ENCODE measurements at places on chromosomes 1 and 21. TPM values are rescaled to one million over a fixed set of nuclear protein-coding genes. Genes with fewer than 3 reads are reported as not detected.

IL20 gene
- total RNA-seq, result not detected

CCDC185 gene
- total RNA-seq, result not detected

ACKR1 gene
- total RNA-seq, result 0.61 TPM

NRDC gene
- total RNA-seq, result 182 TPM

CHD5 gene
- total RNA-seq, result 0.94 TPM

DNA sequence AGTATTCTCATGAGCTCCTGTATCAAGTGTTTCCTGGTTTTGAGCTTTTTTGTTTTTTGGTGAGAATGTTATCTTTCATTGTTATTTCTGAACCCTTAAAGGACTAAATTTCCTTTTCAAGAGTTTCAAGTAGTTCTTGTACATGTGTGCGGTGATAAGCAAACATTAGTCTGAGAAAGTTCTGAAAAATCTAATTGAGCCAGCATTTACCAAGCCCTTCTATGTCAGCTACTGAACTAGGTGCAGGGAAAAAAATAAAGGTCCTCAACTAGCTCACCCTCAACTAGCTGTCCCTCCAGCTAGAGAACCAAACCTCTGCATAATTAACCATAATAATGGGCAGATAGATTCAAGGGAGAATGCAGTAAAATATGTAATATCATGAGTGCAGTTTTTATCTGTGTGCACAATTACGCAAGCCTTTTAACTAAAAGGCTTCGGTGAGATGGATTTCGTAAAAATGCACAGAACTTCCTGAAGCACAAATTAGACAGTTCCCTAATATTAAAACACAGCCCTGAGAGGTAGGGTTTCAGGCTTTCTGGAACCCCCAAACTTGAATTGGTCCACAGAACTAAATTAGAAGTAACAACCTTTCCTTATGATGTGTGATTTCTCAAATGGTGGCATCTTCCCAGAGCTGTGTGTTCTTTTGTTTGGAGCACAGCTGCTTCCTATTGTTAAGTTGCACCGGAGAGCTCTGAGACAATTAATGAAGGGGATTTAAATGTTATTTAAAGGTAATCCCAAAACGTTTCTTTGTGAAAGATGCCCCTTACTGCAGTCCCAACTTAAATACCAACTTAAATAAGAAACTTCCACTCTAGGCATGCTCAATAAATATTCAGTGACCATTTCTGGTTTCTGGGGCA is 165.8 kb downstream of the NFIA start:
- H3K27me3 ChIP-seq, result no peaks in the 10 kb centered on the region
- no peak overlapping the region for H3K4me3 ChIP-seq
- no peak overlapping the region for H3K27ac ChIP-seq
- no peak for DNase-seq
- no peaks in the 10 kb centered on the region for H3K36me3 ChIP-seq

DRAXIN gene
- 17.6 TPM for total RNA-seq

ARHGAP29 gene
- 2.9 TPM for total RNA-seq

OR2M3 gene
- not detected for total RNA-seq

ACTN2 gene
- total RNA-seq, result 4.1 TPM

PEX10 gene
- 24.7 TPM for total RNA-seq

CACNA1S gene
- not detected for total RNA-seq

DNA sequence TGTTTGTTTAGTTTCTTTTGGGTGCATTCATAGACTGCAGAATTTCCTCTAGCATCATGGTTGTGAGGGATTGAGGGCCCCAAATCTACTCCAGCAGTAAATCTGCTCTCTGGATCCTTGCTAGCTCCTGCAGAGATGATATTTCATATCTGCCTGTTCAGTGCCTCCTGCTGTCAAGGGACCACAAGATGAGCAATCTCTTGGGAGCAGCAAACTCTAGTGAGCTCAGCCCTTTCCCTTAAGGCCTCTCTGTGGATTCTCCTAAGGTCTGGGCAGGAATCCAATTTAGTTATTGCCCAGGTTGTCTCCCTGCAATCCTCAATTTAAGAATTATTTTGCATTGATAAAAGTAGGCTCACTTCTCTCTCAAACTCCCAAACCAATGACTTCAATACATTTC is 76.9 kb downstream of the RGS18 start:
- H3K4me3 ChIP-seq, result no peak overlapping the region
- H3K4me1 ChIP-seq, result no peaks in the 10 kb centered on the region
- no peaks in the 10 kb centered on the region for H3K36me3 ChIP-seq
- H3K27me3 ChIP-seq, result no peaks in the 10 kb centered on the region

OMA1 gene
- 11.7 TPM for total RNA-seq

DNA sequence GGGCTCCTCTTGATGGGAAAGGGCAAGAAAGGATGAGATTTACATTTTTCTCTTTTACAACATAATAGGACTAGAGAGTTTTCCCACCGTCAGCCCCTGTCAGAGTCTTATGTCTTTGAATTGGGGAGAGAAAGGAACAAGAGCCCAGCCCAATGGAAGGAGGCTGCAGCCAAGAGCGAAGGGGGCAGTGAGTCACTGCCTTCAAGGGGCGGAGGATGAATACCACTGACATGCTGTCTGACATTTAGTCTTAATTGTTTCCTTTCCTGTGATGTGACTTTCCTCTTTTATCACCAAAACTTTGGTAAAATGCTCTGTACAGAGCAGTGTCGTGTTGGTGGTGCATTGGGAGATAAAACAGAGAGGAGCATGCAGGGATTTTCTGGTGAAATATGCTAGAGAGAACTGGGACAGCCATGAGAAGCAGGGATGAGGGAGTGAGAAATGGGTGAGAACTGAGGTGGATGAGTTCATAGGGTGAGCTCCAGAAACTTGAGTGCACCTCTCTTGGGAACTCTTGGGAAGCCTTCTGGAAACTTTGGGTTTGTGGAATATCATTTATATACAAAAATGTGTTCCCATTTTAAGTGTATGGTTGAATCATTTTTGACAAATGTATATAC is 179.9 kb upstream of the FGGY start:
- H3K4me3 ChIP-seq, result no peak overlapping the region
- no peak for DNase-seq
- no peaks in the 10 kb centered on the region for H3K27me3 ChIP-seq
- no peaks in the 10 kb centered on the region for H3K36me3 ChIP-seq
- H3K27ac ChIP-seq, result no peak overlapping the region

- peak within 1 kb of the TSS; percentile 86 for H3K4me3 ChIP-seq
- peaks cover 8% of the 10 kb centered on the region for H3K4me1 ChIP-seq
- H3K36me3 ChIP-seq, result peaks cover 26% of the 10 kb centered on the region
- no peaks in the 10 kb centered on the region for H3K27me3 ChIP-seq
- DNase-seq, result no peak
These were observed at the start of gene GPATCH4 for GRCh38 chr1:156601122-156601830. TSS of gene GPATCH4 (minus strand) at chr1:156601479.

GRCh38 chr1:155940482-155940992 is 901 bp upstream of the RXFP4 start:
- H3K36me3 ChIP-seq, result no peaks in the 10 kb centered on the region
- no peaks in the 10 kb centered on the region for H3K27me3 ChIP-seq
- no peak overlapping the region for H3K27ac ChIP-seq
- no peak for DNase-seq

VPS72 gene
- 121 TPM for total RNA-seq

DNA sequence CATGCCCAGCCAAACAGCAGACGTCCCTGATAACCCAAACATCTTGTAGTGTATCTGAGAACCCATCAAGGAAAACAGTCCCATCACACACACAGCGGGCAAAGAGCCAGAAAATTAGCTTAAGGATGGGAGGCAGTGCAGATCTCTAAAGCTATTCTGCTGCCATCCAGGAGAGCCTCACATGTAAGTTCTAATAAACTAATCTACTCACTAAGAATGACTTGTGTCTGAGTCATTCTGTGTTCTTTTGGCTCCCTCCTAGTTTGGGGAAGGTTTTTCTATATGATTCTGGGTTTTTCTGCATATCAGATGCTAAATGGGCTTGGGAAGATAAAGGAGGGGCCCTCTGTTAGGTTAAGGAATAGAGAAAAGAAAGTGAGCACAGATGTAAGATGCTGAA is 162.8 kb downstream of the HUNK start:
- H3K36me3 ChIP-seq, result no peaks in the 10 kb centered on the region
- no peak overlapping the region for H3K4me3 ChIP-seq
- no peaks in the 10 kb centered on the region for H3K4me1 ChIP-seq

GRCh38 chr1:70477090-70477489 is 66.0 kb downstream of the CTH start:
- no peaks in the 10 kb centered on the region for H3K36me3 ChIP-seq
- no peaks in the 10 kb centered on the region for H3K4me1 ChIP-seq
- no peaks in the 10 kb centered on the region for H3K27me3 ChIP-seq
- no peak overlapping the region for H3K27ac ChIP-seq
- DNase-seq, result no peak

DNA sequence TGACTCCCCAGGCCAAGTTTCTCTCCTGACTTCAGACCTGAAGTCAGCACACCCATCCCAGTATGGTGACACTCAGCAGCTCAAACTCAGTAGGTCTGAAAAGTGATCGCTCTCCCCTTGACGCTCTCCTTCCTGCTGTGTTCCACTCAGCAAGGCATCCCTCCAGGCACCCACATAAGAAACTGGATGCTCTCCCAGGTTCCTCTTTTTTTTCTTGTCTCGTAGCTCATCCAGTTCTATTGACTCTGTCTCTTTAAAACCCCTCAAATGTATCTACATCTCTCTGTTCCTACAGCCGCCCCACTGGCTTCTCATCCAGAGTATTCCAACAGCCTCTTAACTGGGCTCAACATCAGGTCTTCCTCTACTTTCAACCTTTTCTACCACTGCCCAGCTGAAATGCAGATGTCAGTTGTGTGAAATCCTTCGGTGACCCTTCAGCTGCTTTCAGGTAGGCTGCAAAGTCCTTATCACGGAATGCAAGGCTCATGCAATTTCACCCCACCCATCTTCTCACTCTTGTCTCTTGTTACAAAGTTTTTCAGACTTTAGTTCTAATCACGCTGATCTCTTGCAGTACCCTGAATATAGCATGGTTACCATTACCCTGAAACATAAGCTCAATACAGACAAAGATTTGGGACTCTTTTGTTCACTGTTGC is 286.2 kb upstream of the POU3F1 start:
- H3K36me3 ChIP-seq, result no peaks in the 10 kb centered on the region
- no peaks in the 10 kb centered on the region for H3K27me3 ChIP-seq
- no peak for DNase-seq
- H3K27ac ChIP-seq, result no peak overlapping the region
- no peak overlapping the region for H3K4me3 ChIP-seq

GRCh38 chr1:111702504-111703050 is 36.6 kb downstream of the INKA2 start:
- no peaks in the 10 kb centered on the region for H3K4me1 ChIP-seq
- peaks cover 22% of the 10 kb centered on the region for H3K36me3 ChIP-seq
- DNase-seq, result no peak

DNA sequence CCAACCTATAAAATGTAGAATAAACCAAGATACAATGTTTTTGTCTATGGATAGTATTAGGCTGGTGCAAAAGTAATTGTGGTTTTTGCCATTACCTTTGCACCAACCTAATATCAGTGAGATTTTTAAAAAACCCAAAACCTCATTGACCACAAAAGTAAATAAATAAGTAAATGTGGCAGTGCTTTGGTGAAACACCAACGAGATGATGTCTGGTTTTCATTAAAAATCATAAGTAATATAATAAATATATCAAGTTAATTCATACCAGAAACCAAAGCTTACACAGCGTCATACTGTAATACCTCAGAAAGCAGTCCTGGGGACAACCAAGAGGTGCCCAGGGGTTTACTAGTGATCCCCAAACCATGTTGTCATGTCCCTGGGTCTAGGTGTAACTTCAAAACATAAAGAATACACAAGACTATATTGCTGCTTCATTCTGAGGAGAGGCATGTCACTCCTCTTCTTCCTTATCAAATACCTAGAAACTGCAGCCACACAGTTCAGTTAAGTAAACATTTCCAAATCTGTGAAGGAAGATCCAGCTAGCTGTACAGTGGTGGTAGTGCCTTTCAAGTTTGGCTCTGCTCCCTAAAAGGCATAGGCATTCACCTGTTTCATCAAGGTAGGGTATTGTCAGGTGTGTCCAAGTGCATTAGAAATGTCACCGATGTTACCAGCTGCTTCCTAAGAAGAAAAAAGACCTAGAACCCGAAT is 51.6 kb upstream of the ZC3H11B start:
- no peak overlapping the region for H3K27ac ChIP-seq
- H3K4me3 ChIP-seq, result no peak overlapping the region
- H3K27me3 ChIP-seq, result no peaks in the 10 kb centered on the region
- H3K4me1 ChIP-seq, result peaks cover 6% of the 10 kb centered on the region
- DNase-seq, result no peak
- H3K36me3 ChIP-seq, result no peaks in the 10 kb centered on the region

SERINC2 gene
- total RNA-seq, result 31.4 TPM

DNA sequence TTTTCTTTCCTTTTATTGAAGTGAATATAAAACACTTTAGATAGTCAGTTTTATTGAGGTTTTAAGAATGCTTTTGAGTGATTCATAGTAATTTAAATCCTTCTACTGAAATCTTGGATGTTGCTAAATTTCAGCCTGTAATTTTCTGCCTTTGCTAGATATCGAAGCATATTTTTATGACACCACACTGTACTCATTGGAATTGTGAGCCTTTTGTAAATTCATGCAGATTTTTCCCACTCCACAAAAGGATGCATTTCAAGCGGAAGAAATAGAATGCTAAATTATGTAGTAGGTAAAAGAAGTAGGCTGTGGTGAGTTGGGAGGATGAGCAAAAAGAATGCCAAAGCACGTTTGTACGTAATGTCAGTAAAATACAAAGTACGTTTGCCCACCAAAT is 13.8 kb downstream of the SNX7 start:
- H3K27me3 ChIP-seq, result no peaks in the 10 kb centered on the region
- DNase-seq, result no peak
- no peak overlapping the region for H3K27ac ChIP-seq
- H3K4me3 ChIP-seq, result no peak overlapping the region
- no peaks in the 10 kb centered on the region for H3K36me3 ChIP-seq

C1QC gene
- total RNA-seq, result not detected

CDC20 gene
- 252 TPM for total RNA-seq

DNA sequence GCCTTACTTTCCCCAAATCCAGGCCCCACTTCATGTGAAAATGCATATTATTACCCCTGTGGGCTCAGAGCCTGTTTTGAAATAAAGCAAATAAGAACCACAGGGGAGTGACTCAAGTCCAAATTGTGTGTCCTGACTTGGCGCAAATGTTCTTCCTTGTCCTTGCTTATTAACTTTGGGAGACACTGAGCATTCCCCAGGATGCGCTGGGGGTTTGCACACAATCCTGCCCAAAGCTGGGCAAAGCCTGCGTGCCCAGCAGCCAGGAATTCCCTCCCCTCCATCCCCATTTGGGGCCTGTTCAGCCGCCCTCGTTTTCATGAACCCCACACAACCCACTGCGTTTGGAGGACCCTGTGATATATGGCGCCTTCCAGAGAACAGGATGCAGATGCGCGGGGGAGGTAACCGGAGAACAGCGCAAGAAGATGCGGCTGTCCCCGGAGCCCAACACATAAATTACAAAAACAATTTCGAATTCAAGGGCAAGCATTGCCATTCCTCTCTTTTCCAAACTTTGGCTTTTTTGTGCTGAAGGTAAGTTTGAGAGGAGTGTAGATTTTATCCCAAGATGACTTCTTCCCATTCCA is 42.4 kb upstream of the CLDN14 start:
- no peaks in the 10 kb centered on the region for H3K36me3 ChIP-seq
- H3K27ac ChIP-seq, result no peak overlapping the region

Data from H1 (cell line).